ENCODE measurements at places on chromosomes 1 and 21.

DNA sequence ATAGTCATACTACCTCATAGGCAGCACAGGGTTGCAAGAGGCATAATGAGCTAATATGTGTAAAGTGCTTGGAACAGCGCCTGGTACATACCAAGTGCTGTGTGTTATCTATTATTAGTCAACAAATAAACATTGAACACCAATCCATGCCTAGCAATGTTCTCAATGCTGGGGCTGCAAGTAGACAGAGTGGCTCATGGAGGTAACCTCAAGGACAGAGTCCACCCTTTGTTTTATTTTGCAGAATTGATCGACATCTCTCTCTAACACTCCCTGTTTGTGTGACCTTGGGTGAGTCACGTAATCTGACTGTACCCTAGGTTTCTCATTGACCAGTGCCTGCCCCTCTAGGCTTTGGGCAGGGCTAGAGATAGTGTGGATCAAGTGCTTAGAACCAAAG is 164.0 kb upstream of the KLHDC7A start:
- H3K27me3 ChIP-seq = peaks cover 14% of the 10 kb centered on the region
- H3K27ac ChIP-seq = no peak overlapping the region
- no peak for DNase-seq
- peaks cover 15% of the 10 kb centered on the region for H3K36me3 ChIP-seq
- peaks cover 13% of the 10 kb centered on the region for H3K4me1 ChIP-seq

DNA sequence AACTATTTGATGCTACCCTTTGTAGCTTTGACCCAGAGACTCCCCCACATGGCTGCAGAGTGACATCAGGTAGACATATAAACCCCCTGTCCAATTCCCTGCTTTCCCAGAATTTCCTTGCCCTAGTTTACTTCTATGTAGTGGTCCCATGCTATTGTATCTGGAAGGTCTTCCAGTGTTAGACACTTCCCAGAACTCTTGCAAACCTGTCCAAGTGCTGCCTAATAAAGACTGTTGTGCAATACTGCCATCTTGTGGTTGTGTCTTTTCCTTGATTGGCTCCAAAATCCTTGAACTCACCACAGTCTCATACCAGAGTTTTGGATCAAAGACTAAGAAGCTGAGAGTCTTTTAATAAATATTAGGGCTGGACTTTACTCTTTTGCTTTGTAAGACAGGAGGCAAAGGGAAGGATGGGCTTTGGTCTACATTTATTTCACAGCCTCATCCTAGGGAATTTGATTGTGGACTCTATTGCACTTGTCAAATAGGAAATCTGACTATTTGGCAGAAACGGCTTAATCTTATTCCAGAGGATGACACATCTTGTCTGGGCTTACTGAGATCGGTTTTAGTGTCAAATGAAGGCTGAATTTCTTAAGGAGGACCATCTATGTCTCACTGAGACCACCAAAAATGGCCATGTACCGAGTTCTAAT is 169.9 kb downstream of the LRRC7 start:
- no peak overlapping the region for H3K4me3 ChIP-seq
- H3K27me3 ChIP-seq = no peaks in the 10 kb centered on the region
- peaks cover 20% of the 10 kb centered on the region for H3K4me1 ChIP-seq
- no peak overlapping the region for H3K27ac ChIP-seq

DNA sequence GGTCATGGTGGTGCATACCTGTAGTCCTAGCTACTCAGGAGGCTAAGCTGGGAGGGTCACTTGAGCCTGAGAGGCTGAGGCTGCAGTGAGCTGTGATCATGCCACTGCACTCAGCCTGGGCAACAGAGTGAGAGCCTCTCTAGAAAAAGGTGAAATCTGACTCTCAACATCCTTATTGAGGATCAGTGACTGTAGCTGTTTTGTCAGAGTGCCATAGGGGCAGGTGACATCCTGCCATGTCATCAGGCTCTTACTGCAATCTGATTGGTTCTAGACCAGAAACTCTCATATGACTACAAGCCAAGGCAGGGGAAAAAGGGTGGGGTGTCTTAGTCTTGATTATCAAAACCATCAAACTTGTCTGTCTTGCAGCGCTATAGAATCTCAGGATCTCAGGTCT is 62.8 kb upstream of the NGF start:
- H3K36me3 ChIP-seq = peaks cover 4% of the 10 kb centered on the region
- DNase-seq = no peak
- H3K4me3 ChIP-seq = no peak overlapping the region
- no peak overlapping the region for H3K27ac ChIP-seq
- H3K4me1 ChIP-seq = peaks cover 16% of the 10 kb centered on the region

- H3K4me1 ChIP-seq = no peaks in the 10 kb centered on the region
- H3K27ac ChIP-seq = no peak overlapping the region
- DNase-seq = no peak
- no peaks in the 10 kb centered on the region for H3K36me3 ChIP-seq
- H3K4me3 ChIP-seq = no peak overlapping the region
- H3K27me3 ChIP-seq = no peaks in the 10 kb centered on the region
Observed at GRCh38 chr1:207402744-207403143, 51.4 kb upstream of the CR2 start.

DNA sequence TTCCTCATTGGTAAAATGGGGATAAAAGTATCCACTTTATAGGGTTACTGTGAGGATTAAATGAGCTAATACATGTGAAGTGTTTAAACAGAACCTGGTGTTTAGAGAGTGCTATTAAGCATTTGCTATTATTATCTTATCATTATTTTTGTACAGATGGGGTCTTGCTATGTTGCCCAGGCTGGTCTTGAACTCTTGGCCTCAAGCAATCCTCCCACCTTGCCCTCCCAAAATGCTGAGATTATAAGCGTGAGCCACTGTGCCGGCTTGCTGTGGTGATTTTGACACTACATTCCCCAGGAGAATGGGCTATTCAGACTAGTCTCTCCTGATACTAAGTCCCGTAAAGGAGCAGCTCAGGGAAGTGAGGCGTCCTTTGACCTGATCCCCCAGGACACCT is 6.3 kb upstream of the ARHGEF10L start:
- no peaks in the 10 kb centered on the region for H3K36me3 ChIP-seq
- H3K4me1 ChIP-seq = peaks cover 40% of the 10 kb centered on the region
- no peak overlapping the region for H3K27ac ChIP-seq
- DNase-seq = no peak
- H3K27me3 ChIP-seq = no peaks in the 10 kb centered on the region

- peak; percentile 59 for DNase-seq
- peak overlapping the region; percentile 71 for H3K4me3 ChIP-seq
- H3K4me1 ChIP-seq = peaks cover 37% of the 10 kb centered on the region
- H3K27ac ChIP-seq = no peak overlapping the region
- no peaks in the 10 kb centered on the region for H3K27me3 ChIP-seq
Observed at GRCh38 chr1:54499360-54500106, 48.5 kb upstream of the ACOT11 start.

DNA sequence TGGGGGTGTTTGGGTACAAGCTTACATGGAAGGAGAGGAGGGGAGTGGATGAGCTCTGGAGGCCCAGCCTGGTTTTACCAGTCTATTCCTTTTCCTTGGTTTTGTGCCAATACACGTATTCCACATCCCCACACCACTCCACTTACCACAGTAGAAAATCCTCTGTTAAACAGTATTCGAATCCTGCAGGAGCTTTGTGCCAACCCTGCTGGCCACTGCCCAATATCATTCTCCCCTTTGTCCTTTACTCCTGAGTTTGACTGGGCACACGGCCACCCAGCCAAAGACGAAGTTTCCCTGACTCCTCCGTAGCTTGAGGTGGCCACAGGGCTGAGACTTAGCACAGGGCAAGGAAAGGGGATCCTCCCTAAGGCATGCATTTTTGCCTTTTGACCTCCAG is 61.6 kb downstream of the TMCO4 start:
- no peak overlapping the region for H3K27ac ChIP-seq
- no peak overlapping the region for H3K4me3 ChIP-seq
- H3K4me1 ChIP-seq = no peaks in the 10 kb centered on the region
- no peaks in the 10 kb centered on the region for H3K27me3 ChIP-seq

- no peaks in the 10 kb centered on the region for H3K27me3 ChIP-seq
- no peak for DNase-seq
- H3K4me3 ChIP-seq = no peak overlapping the region
- H3K27ac ChIP-seq = no peak overlapping the region
- H3K4me1 ChIP-seq = peaks cover 13% of the 10 kb centered on the region
Observed at GRCh38 chr21:38289705-38290485, 33.1 kb downstream of the KCNJ15 start.

DNA sequence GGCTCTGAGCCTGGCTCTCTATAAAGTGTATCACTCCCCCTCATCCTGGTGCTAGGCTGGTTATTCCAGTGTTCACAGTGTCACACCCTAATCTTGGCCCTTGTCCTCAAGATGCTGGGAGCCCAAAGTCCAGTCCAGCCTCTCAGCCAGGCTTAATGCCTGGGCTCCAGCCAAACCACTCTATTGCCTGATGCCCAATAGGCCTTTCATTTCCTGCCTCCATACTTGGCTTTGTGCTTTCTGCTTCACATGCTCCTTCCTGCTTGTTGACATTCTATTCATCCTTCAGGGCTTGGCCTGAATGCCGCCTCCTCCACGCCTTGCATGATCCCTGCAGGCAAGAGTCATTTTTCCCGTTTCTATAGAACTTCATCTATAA is 1.7 kb downstream of the KLHDC8A start:
- H3K4me3 ChIP-seq = no peak overlapping the region
- no peaks in the 10 kb centered on the region for H3K27me3 ChIP-seq
- H3K27ac ChIP-seq = no peak overlapping the region
- no peaks in the 10 kb centered on the region for H3K36me3 ChIP-seq
- DNase-seq = no peak

All from WTC11 (cell line).